ENCODE measurements at places on chromosomes 11 and 22.

DNA sequence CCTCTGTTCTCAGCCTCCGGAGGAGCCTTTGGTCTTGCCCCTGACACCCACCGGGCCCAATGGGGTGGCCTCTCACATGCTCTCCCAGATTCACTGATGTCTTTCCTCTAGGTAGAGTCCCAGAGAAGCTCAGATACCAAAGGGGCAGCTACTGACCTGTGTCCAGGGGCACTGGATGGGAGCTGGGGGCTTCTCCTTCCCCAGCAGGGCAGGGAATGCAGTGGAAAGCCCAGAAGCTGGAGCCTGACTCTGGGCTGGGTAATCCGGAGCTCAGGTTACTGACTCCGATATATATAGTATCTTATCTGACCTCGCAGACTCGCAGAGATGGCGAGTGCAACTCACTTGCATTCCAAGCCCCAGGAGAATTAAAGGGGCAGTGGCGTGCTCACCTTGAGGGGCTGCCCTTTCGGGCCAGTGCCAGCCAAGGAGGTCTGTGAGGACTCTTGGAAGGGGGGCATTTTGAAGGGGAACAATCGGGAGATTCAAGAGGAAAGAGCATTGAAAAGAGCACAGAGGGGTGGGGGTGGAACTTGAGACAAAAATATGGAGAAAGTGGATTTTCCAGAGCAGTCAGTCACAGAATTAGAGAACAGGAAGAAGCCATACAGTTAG is 2.5 kb downstream of the USP2 start:
- no peak for DNase-seq

DNA sequence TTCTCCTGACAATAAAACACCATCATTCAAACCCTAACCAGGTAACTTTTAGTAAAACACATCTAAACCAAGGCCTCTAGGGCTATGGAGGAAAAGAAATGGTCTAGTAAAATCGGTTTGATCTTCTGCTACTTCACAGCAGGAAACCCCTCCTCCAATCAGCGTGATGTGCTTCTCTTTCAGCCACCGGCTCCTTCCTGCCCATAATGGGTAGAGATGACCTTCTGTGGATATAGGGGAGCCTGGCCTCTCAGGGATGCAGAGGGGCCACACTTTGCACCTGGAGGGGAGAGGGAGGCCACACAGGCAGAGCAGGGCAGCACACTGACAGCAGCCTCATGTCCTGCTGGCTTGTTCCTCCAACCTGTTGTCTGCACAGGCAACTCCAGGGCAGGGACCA is 6.9 kb downstream of the EHD1 start:
- DNase-seq, result no peak

DNA sequence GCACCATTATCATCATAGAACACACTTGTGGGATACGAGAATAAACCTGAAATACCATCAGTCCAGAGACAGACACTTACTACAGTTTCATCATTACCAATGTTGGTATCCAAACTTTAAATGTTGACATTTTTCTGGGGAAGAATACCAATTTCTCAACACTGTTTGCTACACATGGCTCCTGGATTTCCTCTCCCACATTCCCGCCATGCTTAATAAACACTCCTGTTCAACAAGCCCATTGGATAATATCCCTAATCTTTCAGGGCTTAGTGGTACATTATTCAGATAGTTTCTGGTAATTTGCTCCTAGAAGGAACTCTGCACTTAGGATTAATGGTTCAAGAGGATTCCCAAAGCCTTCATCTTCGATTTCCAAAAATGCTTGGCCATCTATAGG is 48.2 kb downstream of the CSF2RB start:
- DNase-seq, result no peak

- no peak for DNase-seq
These were observed 45.5 kb downstream of the GAB4 start for GRCh38 chr22:16962501-16962900.

- DNase-seq, result no peak
These were observed 5.7 kb upstream of the CHRM1 start for GRCh38 chr11:62926680-62927455.

- DNase-seq, result no peak
These were observed 67.0 kb downstream of the WNT11 start for GRCh38 chr11:76139314-76139713.

DNA sequence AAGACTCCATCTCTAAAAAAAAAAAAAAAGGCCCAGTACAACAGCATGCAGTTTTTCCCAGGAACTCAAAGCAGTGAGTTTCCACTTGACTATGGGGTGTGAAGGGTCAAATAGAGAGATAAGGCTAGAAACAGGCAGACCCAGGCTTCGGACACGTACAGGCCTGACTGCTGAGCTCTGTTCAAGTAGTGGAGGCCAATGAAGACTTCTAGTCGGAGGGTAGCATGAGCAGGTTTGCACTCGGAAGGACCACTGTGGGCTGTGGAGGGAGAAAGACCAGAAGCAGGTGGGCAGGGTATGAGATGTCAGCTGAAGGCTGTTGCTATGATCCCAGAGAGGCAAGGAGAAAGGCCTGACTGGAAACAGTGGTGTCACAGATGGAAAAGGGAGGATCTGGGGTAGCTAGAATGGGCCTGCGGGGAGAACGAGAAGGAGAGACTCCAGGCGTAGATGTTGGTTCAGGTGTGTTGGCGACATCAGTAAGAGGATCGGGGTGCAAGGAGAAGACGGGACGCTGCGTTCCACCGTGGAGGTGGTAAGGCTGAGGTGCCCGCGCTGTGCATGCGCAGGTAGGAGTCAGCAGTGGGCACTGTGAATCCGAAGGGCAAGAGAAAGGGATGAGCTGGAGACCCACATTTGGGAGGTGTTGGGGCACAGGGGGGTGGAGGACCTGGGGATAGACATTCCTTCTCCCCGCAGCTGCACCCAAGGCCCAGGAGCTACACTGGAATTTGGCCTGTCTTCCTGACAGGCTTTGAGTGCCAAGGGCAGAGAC is 49.4 kb upstream of the RAB1B start:
- no peak for DNase-seq

- DNase-seq, result peak; percentile 57
These were observed 849 bp upstream of the APOBEC3B start for GRCh38 chr22:38981005-38981991.

DNA sequence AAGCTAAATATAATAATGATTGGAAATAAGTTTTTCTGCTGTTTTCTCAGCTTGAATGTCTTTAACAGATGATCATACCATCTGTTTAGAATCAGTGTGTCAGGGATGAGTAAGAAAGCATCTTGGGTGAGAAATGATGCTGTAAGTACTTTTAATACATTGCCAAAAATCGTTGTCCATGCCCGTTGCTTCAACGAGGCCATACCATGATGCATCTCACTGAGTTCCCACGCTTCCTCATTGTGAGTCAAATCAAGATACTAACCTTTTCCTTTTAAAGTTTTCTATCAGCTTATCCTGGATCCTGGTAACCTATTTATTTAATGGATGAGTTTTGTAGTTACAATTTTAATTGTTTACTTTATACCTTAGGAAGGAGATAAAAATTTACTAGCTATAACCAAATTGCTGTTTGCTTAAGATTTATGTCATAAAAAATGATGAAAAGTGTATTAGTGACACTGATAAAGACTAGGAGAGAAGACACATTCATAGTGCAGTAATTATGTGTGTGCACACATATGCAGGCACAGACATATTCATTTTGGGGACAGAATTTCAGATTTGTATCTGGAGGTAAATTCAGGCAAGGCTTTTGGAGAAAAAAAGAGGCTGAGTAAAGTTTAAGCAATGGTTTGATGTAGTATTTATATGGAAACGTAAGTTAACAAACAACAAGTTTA is 154.8 kb downstream of the UVRAG start:
- no peak for DNase-seq

DNA sequence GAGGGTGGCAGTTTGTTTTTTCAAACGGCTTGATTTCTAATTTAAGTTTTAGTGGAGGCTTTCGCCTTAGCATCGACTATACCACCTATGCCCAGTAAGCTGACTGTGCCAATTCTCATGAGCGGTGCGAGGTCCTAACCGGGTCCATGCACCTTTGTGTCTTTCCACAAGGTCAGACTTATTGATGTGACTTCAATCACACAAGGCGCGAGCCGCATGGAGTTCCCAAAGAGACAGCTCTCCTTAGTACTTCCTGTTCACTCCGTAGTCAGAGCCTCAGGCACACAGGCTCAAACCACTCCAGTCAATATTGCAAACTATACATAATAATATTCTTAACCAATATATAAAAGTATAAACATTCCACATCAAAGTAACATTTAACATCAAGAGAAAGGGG is 18.2 kb downstream of the ST14 start:
- DNase-seq, result no peak

GRCh38 chr11:119207415-119207960 is 1.3 kb downstream of the CBL start:
- no peak for DNase-seq

DNA sequence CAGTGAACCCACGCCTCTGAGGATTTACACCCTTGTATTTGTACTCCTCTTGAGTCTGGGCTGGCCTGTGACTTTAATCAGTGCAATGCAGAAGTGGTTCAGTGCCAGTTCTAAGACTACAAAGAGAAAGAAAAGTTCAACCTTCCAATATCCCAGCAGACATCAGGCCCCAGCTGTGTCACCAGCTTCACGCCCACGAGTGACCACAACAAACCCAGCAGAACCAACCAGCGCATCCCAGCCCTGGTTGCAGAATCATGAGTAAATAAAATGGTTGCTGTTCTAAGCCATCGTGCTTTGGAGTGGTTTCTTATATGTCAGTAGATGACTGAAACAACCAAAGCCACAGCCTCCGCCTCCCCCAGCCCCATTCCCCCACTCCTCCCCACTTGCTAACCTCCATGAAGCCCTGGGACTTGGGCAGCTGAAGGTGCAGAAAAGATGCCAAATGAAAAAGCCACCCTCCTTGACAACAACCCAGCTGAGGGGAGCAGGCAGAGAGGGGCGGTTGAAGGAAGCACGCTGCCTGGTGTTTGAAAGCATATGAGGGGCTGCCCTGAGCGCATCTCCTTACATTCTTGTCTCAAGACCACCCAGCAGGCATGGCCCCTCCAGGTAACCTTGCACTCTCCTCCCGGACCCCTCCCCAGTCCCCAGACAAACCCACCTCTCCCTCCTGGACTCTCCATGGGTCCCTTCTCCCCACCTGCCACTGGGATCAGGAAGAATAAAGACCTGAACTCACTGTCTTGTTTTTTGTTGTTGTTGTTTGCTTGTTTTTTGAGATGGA is 20.9 kb downstream of the TSKU start:
- DNase-seq, result peak; percentile 23

DNA sequence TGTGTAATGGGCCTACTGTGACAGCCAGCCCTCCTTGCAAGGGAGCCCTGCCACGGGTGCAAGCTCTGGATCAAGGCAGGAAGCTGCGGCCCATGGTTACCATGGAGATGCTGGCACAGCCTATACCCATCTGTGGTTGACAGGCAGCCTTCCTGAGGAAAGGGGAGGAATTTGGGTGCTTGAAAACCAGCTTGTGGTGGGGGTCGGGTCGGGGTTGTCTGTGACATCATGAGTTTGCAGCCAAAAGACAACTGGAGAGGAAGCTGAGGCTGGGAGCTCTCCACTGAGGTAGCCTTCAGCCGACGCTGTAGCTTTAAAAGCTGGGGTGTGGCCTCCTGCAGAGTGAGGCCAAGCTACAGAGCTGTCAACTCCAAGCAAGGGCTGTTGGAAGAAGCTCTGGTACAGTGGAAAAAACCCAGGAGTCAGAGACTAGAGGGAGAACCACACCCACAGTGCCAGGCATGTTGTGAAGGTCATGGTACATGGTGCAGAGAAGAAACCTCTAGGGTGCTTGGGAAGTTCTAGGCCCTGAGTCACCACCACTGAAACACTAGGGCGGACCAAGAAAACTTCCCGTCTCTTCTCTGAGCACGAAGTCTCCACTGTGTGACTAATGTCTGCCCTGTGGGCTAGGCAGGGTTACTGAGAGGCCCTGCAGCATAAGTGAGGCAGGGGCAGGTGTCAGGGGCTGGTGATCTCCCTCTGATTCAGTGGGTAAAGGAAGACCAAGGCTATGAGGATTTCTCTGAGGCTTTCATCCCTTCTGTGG is 10.8 kb upstream of the LDHA start:
- peak; percentile 93 for DNase-seq

DNA sequence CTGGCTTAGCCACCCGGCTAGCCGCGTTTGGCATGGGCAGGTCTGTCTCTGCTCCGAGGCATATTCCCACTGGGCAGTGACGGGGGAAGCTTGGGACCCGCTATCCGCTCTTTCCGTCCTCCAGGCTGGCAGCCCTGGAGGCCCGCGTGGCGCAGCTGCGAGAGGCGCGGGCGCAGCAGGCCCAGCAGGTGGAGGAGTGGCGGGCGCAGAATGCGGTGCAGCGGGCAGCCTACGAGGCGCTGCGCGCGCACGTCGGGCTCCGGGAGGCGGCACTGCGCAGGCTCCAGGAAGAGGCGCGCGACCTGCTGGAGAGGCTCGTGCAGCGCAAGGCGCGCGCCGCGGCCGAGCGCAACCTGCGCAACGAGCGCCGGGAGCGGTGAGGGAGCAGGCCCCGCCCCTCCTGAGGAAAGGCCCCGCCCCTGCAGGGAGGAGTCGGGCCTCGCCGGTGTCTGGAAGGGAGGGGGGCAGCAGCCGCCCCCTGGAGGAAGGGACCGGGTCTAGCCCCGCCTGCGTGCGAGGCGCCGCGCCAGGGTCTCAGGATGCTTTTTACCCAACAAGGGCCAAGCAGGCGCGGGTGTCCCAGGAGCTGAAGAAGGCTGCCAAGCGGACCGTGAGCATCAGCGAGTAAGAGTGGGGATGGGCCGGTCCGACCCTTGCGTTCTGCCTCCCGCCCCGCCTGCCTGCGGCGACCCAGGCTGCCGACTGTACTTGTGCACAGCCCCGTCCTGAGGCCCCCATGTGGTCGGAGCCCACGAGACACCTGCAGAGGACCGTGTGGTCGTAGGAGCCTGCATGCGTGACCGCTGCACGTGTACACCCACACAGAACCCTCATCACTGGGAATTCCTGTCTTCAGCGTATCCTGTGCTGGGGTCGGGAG is 7.9 kb downstream of the ATG16L2 start:
- DNase-seq, result peak; percentile 86

- peak; percentile 68 for DNase-seq
These were observed 101.0 kb downstream of the USP35 start for GRCh38 chr11:78289552-78290292.

- DNase-seq, result no peak
These were observed at the start of gene KIRREL3 for GRCh38 chr11:127000291-127000968. Gene KIRREL3, minus strand, starts transcription at chr11:127000770.

GRCh38 chr11:113142508-113142907 is 171.9 kb upstream of the TTC12 start:
- DNase-seq, result no peak

GRCh38 chr11:95230810-95231126 is 234 bp downstream of the SESN3 start:
- no peak for DNase-seq

GRCh38 chr11:2317354-2318050 is 15.7 kb downstream of the TSPAN32 start:
- DNase-seq, result peak; percentile 25

DNA sequence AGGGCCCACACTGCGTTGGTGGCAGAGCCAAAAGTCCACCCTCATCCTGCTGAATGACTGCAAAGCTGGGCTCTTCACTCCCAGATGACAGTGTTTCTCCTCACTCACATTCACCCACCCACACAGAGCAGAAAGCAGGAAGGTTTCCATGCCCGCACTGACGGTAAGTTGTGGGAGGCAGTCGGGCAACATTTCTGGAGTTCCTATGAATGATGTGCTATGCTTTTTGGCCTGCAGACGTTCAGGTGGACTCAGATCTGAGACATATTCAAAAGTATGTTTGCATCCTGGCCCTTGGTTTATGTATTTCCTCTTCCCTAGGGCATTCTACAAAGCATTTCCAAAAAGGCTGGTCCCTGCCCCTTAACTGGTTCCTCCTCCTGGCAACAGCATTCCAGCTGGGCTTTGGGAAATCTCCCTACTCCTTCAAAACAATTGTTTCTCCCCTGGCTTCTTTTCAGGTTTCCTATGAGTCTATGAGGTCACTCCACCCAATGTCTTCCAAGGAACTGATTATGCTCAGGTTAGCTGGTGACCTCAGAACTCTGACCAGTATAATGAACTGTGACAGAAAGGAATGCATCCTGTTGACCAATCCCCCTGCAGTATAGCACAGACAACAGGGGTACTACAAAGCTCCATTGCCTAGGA is 36.4 kb downstream of the PACSIN2 start:
- no peak for DNase-seq
